Right kidney (tissue), 9 donors: ENCODE measurements at places on chromosomes 11 and 22.

GRCh38 chr11:128905345-128906184, 14.4 kb downstream of the KCNJ5 start:
- DNase-seq: peak; percentile 73

- DNase-seq: no peak
These were observed 545.2 kb upstream of the CADM1 start for GRCh38 chr11:116049383-116049782.

GRCh38 chr22:24996420-24996952, 44.0 kb downstream of the KIAA1671 start:
- no peak for DNase-seq

GRCh38 chr11:69243496-69244200, 50.3 kb upstream of the MYEOV start:
- no peak for DNase-seq

DNA sequence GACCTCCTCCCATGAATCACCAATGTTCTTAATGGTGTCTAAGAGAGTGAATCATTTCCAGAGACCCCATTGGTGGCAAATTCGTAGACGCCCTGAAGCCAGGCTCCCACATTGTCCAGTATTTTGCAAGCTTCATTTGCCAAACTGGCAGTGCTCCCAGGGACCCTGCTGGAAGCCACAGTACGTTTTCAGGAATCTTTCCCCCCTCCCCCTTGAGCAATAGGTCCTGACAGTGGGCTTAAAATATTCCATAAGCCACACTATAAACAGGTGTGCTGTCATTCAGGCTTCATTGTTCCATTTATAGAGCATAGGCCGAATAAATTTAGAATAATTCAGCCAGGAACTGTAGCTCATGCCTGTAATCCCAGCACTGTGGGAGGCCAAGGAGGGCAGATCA, 125.3 kb downstream of the MORC2 start:
- DNase-seq: no peak

DNA sequence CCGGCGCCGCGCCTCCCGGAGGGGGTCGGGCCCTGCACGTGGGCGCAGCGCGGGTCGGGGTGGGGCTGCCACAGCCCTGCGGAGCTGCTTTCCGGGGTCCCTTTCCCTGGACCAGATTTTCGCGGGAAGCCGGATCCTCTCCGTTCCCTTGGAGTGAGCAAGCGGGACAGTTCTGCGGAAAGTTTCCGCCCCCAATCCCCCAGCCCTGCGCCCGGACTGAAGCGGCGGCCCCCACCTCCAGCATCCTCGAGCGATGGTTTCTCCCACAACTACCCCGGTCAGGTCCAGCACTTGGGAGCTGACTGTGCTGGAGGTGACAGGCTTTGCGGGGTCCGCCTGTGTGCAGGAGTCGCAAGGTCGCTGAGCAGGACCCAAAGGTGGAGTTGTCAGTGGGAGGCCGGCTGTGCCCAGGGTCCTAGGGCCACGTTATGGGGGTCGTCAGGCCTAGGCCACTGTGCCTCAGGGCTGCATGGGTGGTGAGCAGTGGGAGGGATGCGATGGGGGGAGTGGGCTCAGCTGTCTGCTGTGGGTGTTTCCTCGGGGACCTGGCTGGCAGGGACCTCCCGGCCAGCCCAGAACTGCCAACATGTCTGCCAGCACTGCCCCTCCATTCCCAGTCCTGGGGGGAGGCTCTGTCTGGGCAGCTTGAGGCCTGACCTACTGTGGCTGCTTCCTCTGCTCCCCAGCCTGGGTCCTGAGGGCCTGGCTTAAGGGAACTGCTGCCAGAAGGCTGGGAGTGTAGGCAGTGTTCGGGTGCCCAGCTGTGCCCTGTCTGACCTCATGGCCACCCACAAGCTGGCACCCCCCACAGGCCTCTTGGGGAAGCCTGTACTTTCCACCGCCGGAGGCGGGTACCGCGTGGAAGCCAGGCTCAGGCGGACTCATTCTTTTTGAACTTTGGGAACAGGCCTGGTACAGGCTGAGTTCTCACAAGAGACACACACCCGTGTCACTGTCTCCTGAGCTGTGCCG, 726 bp downstream of the ST3GAL4 start:
- DNase-seq: no peak

DNA sequence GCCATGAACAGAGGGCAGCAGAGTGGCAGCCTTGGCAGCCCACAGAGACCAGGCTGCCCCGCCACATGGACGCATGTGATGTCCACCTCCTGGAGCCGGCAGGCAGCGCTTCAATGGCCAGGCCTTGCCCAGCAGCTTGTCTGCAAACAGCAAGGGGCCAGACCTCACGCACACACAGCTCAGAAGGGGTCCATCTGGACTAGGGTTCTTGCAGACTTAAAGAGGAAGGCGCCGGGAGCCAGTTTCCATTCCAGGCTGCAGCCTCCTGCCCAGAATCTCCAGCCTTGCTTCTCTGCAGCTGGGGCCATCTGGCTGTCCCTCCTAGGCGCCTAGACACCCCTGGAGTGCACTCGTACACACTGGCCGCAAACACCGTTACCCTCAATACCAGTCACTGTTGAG, 91.9 kb upstream of the TMEM45B start:
- DNase-seq: no peak

DNA sequence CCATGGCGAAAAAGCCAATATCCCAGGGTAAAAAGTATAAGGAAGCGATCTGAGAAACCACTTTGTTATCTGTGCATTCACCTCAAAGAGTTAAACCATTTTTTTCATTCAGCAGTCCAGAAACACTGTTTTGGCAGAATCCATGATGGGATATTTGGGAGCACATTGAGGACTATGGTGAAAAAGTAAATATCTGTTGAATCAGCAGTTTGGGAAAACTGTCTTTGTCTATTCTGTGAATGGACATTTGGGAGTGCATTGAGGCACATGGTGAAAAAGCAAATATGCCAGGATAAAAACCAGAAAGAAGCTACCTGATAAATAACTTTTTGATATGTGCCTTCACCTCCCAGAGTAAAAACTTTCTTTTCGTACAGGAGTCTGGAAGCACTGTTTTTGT, 187.4 kb downstream of the OR4A47 start:
- no peak for DNase-seq

- no peak for DNase-seq
These were observed 7.6 kb upstream of the NDUFV1 start for GRCh38 chr11:67599149-67599548.

- no peak for DNase-seq
These were observed 34.4 kb upstream of the FJX1 start for GRCh38 chr11:35583843-35584242.

GRCh38 chr11:10654811-10655150, 38.8 kb downstream of the IRAG1 start:
- no peak for DNase-seq

- peak; percentile 55 for DNase-seq
These were observed 110.0 kb downstream of the TIMP3 start for GRCh38 chr22:32911503-32911902.

DNA sequence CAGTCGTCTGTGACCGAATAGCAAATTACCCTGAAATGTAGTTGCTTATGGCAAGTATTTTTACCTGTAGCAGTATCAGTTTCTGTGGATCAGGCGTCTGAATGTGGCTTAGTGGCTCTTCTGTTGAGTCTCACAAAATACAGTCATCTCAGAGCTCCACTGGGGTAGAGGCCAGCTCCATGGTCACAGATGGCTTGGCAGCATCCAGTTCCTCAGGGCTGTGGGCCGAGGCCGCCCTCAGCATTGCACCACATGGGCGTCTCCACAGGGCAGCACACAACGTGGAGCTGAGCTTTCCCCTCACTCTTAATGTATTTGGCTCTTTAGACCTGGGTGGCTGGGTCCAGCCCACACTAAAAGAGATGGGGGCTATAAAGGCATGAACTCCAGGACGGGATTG, 57.8 kb downstream of the SBF1 start:
- no peak for DNase-seq

DNA sequence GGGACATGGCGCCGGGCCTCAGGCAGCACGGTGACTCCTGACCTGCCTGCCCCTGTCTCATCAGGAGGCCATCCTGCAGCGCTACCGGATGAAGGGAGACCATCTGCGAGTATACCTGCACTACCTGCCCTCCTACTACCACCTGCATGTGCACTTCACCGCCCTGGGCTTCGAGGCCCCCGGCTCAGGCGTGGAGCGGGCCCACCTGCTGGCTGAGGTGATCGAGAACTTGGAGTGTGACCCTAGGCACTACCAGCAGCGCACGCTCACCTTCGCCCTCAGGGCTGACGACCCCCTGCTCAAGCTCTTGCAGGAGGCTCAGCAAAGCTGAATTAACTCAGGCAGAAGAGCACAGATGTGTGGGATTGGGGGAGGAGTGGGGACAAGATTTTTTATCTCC, 10.2 kb upstream of the ST3GAL4 start:
- DNase-seq: no peak

DNA sequence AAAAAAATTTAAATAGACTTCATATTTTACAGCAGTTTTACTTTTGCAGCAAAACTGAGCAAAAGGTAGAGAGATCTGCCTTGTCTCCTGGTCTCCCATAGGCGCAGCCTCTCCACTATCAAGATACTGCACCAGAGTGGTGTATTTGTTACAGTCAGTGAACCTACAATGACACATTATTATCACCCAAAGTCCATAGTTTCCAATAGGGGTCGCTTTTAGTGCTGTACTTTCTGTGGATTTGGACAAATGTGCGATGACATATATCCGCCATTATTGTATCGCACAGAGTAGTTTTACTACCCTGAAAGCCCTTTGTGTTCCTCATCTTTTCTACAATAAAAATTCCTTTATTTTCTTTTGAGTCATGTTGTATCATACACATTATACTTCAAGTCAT, 153.2 kb upstream of the CCDC179 start:
- DNase-seq: no peak

- DNase-seq: peak; percentile 15
These were observed 13.1 kb downstream of the PANX1 start for GRCh38 chr11:94141511-94142307.

- DNase-seq: peak; percentile 33
These were observed 13.5 kb upstream of the DTX4 start for GRCh38 chr11:59158206-59159068.

GRCh38 chr22:29700206-29700899, 19.4 kb upstream of the CABP7 start:
- no peak for DNase-seq

GRCh38 chr22:29081517-29082236, 8.8 kb downstream of the KREMEN1 start:
- no peak for DNase-seq

GRCh38 chr11:121721961-121722360, 269.2 kb upstream of the SORL1-AS1 start:
- DNase-seq: no peak

DNA sequence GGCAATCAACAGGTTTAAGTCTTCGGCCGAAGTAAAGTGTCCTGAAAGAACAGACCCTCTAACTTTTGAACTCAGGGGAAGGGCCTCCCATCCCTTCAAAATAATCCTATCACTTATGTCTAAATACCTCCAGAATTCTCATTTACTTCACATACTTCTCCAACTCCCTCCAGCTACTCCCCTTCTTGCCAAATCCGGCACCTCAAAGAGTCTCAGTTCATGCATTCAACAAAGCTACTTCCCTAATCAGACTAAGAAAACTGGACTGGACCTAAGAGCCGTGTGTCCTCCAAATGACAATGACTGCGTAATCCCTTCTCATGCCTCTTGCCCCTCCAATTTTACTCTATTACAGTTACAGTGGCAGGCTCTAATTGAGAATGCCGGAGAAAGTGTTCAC, 1.3 kb downstream of the DDB1 start:
- DNase-seq: no peak

DNA sequence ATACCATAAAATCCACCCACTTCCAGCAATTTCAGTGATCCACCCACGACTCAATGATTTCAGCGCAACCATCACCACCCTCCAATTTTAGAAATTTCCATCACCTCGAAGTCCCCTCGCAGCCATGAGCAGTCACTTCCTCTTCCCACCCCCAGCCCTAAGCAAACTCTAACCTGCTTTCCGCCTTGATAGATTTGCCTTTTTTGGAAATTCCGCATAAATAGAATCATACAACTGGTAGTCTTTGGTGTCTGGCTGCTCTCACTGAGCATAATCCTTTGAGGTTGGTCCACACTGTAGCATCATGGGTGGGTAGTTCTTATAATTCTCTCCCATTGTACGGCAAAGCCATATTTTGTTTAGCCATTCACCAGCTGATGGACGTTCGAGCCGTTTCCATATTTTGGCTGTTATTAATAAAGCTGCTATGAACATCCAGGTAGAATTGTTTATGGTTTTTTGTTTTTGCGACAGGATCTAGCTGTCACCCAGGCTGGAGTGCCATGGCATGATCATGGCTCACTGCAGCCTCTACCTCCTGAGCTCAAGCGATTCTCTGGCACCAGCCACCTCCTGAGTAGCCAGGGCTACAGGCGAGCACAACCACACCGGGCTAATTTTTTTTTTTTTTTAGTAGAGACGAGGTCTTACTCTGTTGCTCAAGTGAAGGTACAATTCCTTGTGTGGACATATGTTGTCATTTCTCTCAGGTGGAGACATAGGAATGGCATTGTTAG, 16.0 kb downstream of the PIM3 start:
- no peak for DNase-seq

DNA sequence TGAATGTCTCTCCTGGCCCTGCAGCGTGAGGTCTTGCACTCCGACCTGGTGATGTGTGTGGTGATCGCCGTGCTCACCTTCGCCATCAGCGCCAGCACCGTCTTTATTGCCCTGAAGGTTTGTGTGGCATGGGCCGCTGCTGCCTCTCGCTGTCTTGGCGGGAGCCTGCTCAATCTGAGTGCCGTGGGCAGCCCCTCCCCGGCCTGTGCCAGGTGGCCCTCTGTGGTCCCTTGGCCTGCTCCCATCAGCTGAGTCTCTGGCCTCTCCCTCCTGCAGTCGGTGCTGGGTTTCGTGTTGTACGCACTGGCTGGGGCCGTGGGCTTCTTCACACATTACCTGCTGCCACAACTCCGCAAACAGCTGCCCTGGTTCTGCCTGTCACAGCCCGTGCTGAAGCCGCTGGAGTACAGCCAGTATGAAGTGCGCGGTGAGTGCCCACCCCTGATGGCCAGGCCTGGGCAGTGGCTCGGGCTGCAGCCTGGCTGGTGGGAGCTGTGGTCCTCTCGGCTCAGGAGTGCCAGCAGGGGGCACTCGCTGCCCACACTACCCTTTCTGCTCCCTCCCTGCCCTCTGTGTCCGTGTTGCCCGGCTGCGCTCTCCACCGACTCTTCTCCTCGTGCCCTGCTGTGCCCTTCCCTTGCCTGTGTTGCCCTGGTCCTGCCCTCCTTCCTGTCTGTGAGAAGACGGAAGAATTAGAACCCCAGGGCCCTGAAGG, 10.2 kb downstream of the PCNX3 start:
- DNase-seq: no peak

GRCh38 chr22:37968452-37969251, 15.2 kb downstream of the POLR2F start:
- no peak for DNase-seq

DNA sequence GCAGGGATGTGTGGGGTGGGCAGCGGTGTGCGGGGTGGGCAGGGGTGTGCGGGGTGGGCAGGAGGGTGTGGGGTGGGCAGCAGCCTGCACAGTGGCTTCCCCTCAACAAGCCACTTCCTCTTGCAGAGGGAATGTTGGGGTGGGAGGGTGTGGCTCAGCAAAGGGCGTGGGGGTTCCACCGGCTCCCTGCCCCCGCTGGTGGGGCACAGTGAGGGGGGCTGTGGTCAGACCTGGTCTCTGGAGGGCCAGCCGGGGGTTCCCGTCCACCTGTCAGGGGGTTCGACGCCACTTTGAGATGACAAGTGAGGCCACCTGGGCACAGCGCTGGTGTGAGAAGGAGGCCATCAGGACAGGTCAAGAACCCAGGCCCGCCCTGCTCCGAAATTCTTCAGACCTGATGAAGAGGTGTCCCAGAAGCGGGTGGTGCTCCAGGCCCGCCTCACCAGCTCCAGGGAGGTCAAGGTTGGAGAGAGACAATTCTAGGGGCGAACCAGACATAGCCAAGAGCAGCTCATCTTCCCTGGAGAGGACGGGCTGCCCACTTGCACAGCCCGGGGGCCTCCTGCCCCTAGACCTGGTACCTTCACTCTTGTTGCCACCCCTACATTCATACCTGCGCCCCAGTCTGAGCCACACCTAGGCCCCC, 1.3 kb downstream of the C11orf21 start:
- DNase-seq: no peak
